ENCODE measurements at places on chromosomes 7 and 10. TPM values are rescaled to one million over a fixed set of nuclear protein-coding genes. Genes with fewer than 3 reads are reported as not detected.

- DNase-seq, result peak; percentile 69
These were observed 191.3 kb downstream of the HECW1 start for GRCh38 chr7:43303740-43304241.

DNA sequence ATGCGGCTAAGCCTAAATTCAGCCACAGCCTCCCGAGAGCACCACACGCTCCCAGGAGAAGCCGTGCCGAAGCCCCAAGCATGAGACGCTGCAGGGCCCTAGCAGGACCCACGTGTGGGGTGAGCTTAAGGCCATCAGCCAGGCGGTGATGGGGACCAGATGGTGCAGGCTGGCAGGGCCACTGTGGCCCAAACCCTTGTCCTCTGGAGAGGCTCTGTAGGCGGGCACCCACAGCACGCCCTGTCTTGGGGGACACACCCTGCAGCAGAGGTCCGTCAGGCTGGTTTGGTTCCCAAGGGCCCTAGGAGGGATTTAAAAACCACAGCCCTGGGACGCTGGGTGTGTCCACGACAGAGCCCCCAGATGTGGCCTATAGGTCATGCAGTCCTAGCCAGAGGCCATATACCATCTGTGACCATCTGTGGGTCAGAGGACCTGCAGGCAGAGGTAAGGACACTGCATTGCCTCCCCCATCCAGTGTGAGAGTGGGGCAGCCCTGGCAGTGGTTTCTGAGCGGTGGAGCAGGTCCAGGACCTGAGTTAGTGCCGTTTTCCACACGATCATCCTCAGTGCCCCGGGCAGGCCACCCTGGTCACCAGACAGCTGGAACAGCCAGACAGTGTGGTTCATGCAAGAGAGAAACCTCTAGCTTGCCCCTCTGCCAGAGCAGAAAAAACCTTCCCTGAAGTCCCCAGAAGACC is 39.6 kb upstream of the INPP5A start:
- DNase-seq, result no peak

DNA sequence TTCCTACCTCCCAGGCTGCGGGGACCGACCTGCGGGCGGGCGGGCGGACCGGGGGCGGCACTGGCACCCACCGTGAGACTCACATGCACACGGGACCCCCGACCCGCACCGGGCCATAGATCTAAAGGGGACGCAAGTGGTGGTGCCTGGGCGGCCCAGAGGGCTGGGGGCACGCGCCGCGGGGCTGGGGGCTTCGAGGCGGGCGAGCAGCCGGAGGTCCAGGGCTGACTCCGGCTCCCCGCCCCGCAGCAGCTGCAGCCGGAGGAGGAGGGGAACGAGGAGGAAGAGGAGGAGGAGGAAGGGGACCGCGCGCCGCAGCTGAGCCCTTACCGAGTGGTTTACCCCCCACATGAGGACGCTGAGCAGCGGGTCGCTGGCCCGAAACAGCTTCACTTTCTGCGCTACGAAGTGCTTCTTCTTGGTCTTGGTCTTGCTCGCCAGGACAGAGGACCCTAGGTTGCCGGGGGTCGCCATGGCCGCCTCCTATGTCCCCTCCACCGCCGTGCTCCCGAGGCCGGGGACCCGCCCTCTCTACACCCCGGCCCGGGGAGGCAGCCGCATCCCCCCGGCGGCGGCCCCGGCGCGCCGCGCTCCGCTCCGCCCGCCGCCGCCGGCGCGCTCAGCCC is 412 bp downstream of the PIP4K2A start:
- peak; percentile 41 for DNase-seq

INMT gene
- total RNA-seq, result not detected

DNA sequence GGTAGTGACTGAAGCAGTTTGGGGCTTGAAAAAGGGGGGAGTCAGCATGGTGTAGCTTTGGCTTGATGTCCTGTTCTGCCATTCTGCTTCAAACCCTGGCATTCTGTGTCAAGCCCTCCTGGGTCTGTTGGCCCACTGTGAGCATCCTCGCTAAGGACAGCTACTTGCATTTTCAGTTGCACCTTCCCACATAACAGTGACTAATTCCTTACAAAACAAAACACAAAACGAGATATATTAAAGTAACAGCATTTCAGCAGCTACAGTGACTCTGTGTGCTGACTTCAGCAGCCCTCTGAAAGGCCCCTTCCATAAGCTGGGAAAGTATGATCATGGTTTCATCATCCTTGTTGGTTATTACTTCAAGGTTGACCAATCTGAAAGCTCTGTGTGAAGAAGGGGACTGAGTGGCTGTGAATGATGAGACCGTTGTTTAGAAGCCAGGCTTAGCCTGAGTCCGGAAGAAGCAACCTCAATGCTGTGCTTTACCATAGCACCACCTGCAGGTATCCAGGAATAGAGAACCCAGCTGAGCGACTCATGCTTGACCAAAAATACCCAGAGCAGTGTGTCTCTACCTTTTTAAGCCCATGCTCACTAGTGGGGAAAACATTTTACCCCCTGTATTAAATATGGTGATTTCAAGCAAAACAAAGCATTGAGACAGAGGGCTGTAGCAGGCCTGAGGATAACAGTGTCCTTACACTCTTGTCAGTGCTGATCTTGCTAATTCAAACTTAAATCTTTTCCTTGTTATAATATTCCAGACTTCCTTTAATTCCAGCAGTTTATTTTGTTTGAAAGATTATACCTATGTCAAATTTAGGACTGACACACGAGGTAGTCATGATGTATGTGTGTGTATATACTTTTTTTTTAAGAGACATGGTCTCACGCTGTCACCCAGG is 42.6 kb upstream of the CC2D2B start:
- DNase-seq, result peak; percentile 62

DNA sequence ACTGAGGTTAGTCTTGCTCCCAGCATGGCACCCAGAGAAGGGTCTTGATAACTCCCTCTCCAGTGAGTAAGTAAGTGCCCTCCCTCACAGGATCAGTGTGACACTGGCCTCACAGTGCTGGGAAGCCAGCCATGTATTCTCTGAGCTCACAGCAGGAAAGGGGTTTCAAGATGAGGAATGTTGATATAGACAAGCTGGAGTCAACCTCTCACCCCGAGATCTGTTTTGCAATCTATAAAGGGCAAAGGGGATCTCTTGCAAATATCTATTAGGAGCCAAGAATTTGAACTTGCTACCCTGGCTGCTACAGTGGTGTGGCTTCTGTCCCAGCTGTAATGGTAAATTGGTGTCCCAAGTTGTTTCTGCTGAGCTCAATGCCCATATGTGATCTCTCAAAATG is 70.2 kb upstream of the ADAM12 start:
- peak; percentile 27 for DNase-seq

STK31 gene
- 0.07 TPM for total RNA-seq

ADAM22 gene
- 3.1 TPM for total RNA-seq

BTBD16 gene
- total RNA-seq, result not detected

GRCh38 chr7:36487756-36488336 is 98.2 kb downstream of the ANLN start:
- DNase-seq, result peak; percentile 81

OPALIN gene
- total RNA-seq, result not detected

DNA sequence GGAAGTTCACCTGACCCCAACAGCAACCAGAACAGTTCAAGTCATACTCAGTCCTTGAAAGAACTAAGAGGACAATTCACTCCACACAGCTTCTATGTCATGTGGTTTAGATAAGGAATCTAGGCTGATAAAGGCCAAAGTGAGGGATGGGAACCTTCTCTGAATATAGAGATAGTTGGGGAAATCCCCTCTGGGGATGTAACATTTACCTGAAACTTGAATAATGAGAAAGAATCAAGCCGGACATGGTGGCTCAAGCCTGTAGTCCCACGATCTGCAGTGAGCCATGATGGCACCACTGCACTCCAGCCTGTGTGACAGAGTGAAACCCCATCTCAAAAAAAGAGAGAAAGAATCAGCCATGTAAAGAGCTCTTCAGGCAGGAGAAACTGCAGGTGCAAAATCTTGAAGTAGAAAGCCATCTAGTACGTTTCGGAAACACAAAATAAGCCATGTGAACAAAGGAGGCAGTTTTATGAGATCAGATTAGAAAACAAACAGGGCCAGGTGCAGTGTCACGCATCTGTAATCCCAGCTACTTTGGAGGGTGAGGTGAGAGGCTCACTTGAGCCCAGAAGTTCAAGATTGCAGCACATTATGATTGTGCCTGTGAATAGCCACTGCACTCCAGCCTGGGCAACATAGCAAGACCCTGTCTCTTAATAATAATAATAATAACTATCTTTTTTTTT is 4.5 kb upstream of the DNMBP start:
- DNase-seq, result no peak

DNA sequence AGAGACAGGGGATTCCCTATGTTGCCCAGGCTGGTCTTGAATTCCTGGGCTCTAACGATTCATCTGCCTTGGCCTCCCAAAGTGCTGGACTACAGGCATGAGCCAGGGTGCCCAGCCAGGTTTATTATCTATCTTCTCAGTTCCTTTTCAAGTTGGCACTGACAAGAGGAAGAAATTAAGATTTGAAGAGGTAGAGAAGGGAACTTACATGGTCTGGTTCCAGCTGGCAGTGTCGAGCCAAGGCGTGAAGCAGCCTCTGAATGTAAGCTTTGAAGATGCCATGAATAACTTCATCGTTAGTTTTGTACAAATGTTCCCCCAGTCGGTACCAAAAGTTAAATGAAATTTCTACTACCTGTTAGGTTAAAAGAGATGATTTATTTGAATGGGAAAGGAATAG is 57.7 kb downstream of the TNPO3 start:
- no peak for DNase-seq

- DNase-seq, result no peak
These were observed 8.7 kb upstream of the TCAF1 start for GRCh38 chr7:143910473-143911248.

DNA sequence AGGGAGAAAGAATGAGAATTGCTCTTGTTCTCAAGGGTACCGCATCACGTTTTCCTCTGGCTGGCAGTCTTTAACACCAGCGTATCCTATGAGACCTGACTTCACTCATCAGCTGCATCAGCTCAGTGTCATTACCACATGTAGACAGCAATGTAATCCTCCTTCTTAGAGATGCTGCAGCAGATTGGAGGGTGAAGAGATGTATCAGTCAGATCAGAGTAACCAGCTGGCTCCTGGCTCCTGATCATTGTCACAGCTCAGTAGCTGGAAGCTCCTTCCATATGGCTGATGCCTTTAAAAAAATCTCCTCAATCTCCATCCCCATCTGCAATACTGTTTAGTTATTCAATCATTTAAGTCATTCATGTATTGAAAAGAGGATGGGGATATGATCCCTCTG is 39.7 kb upstream of the EPHB6 start:
- DNase-seq, result no peak

TRRAP gene
- 12.9 TPM for total RNA-seq

DNA sequence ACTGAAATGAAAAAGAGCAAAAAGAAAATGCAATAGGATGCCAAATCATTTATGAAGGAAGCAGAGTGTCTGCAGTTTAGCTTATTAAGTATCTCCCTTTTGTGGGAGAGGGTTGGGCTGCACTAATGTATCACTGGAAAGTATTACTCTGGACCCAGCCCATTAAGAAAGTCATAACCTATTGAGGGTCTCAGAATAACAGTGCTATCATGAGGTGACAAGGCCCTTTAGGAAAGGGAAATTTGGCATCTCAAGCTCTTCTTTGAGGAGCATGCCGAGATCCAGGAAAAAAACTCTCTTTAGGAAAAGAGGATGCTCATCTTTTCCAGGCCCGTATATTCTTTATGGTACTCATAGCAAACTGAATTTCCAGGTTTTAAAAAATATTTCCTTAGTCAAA is 114.6 kb downstream of the PRKG1 start:
- DNase-seq, result no peak

ZDHHC4 gene
- 66.0 TPM for total RNA-seq

GRCh38 chr7:121204537-121204936 is 124.3 kb upstream of the WNT16 start:
- no peak for DNase-seq

All from A172 (cell line).